ENCODE measurements at places on chromosomes 5 and 9.

DNA sequence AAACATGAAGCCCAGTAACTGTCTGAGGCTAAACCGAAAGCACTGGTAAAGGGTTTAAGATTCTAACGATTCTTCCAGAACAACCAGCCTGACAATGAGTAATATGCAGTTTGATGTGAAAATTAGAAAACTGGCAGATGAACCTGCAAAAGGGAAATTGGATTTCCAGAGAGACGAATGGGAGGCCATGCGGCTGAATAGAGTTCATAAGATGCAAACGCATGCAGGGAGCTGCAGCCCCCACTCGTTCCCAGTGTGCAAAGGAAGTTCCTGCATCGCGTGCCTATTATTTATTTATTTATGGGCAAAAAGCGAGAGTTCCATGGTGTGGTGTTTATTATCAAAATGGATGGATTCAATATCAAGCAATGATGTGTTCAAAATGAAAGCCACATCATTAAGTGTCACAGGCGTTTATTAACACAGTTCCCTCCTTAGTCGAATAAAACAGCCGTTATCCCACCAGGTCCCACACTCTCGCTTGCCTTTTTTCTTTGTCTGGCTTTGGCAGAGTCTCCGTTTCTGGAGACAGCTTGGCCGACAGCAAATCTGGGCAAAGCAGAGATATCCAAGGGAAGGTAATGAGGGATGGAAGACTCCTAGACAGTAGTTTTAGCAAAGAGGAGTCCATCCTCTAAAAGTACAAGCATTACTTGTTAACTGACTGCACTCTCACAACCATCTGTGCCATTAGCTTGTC lies 451.4 kb downstream of the KDM4C start:
- DNase-seq, result no peak

GRCh38 chr5:177176175-177176711 lies 42.7 kb downstream of the NSD1 start:
- DNase-seq, result no peak

- DNase-seq, result no peak
Observed at GRCh38 chr9:116951588-116952435, 264.7 kb downstream of the TRIM32 start.

DNA sequence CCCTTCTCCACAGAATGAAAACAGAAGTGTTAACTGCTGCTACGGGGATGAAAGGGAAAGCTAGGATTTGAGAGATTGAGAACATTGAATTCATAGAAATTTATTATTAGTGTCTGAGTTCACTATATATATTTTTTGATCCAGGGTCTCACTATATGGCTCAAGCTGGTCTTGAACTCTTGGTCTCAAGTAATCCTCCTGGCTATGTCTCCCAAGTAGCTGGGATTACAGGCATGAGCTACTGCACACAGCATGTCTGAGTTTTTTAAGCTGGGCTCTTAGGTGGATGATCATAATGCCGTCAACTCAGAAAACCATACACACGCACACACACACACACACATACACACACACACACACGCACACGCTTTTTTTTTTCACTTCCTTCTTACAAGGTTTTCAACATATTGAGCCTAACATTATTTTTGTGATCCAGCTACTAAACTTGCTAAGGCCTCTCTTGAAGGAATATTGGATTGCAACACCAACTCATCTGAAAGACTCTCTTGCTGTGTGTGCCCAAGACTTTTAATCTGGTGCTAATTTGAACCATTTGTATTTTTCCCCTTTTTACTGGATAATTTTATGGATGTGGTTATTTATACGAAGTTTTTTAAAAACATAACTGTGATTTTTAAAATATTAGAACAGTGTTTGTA lies 1045.4 kb downstream of the DTWD2 start:
- no peak for DNase-seq

DNA sequence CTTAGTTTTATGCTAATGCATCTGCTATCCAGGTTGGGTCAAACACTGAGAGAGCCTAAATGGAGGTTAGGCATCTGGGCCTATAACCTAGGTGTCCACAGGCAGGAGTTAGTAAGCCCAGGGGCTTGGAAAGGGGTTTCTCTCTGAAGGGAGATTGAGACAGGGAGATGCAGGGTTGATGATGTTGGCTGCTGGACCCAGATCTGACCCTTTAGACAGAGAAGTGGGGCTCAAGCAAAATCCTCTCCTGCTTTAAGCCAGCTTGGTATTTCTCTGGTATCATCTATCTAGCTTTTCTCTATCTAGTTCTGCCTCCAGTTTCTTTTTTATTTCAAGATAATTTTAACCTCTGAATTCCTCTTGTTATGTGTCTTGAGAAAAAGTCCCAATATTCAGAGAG lies 18.3 kb upstream of the ANKRD55 start:
- no peak for DNase-seq

DNA sequence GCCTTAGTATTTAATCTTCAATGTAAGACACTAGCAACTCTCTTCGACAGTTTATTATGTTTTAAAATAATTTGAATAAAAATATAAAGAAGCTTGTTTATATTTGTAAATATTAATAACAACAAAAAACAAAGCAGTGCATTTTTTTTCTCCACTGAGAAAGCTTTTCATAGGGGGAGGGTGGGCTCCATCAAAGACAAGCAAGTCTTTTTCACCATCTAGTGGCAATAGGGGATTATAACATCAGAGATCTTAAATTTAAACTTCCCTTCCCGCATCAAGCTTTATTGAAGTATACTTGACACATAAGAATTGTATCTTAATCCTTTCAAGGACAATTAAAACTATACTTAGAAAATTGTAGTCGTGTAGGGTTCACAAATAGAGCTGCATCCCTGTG lies 9.3 kb upstream of the OR13F1 start:
- DNase-seq, result no peak

DNA sequence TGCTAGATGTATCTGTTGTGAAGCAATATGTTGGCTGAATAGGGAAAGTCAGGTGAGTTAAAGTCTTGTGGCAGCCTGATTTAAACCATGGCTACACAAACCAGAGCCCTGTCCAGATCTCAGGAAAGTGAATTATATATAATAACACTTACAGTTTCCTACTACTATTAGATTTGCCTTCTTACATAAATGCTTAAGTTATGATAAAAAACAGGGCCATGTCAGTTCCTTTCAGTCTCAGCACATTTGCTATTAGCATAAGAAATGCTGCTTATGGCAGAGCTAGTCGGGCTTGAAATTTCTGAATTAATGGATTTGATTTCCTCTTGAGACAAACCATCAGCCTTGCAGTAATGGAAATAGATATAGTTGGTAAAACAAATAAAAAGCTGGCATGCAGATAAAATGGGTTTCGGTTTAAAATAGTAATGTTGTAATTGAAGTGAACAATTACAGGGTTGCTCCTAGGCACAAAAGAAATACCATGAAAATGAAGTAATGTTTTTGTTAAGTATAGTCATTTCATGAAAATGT lies 664.2 kb upstream of the ZNF608 start:
- no peak for DNase-seq

DNA sequence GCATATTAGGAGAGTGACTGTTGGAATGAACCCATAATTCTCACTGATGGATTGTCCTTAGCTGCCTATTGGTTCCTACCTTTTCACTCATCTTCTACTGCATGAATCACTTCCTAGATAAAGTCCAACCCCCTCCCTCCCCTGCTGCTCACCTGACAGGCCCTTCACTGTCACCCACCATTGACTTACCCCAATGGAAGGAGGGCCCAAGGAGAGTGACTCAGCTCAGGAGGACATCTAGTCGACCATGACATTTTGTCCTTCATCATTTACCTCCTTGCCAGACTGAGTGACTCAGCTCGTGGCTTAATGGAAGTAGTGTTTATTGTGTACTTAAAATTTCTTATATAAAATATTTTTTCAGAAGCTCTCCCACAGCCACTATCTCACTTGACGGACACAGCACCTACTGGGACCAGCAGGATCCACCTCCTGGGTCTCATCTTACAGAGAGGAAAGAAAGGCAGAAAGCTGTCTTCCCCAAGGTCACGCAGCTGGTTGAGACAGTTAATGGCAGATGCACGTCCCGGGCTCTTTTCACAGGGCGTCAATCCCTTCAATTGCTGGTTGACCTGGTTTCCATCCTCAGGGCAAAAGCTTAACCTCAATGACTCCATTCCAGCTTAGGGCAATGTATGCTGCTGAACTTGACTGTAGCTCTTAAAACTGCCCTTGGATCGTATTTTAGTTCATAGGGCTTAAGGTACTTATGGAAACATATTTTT lies 142.3 kb downstream of the MARCHF11 start:
- no peak for DNase-seq

GRCh38 chr5:120683580-120683979 lies 219.5 kb downstream of the PRR16 start:
- DNase-seq, result no peak

DNA sequence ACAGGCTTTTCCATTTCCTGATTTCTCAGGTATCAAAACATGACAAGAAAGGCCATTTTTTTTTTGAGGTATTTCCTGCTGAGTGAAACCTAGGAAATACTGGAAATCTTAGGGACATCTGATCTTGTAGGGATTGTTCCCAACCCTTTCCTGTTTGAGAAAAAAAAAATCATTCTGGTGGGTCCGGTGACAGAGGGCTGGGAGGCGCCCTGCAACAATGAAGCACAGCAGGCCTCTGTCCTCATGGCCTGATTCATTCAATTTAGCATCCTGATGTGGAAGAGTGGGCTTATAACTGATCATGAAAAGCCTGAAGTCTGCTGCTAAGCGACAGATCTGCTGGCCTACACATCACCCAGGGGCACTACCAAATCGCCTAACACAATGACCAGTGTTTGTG lies 3.0 kb upstream of the C9orf153 start:
- DNase-seq, result no peak

- no peak for DNase-seq
Observed at GRCh38 chr5:94777056-94777880, 158.8 kb downstream of the SLF1 start.

GRCh38 chr9:135661816-135662560 lies 1.1 kb upstream of the LCN9 start:
- DNase-seq, result no peak

DNA sequence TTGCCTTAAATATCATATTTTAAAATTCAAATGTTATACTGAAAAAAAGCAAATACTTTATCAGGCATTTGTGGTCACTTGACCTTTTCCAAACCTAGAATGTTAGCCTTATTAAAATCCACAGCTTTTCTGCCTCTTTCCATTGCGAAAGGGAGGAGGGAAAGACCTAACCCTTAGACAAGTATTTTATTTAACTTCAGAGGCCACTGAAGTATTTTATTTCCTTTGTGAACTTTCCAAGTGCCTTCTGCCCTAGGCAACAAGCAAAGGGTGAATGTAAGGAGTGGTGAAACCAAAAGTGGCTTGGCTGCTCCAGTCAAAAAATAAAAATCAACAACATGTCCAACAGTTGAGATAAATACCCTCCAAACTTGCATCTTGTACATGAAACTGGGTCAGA lies 376.1 kb downstream of the EFNA5 start:
- DNase-seq, result no peak

DNA sequence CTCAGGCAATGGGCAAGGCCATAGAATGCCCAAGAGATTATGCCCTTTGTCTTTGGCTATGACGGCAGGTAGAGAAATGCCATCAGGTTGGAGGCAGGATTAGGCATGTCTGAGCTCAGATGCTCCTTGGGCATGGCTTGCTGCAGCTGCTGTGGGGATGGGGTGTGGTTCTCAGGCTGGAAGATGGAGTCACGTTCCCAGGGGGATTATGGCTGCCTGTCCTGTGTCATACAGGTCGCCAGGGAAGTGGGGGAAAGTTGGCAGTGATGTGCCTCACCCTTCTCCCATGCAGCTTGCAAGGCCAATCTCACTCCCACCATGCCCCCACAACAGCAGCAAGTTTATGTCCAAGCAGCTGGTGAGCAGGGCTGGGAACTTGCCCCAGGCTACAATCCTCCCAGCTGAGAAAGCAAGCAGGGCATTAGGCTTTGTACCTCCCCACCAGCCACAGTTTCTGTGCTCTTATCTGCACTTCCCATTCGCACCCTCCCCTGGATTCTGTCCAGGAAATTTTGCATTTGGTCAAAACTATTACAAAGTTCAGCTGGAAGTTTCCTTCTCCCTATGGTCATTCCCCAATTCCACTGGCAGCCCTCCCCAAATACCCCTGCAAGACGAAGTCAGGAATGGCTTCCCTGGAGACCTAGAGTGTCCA lies 1788.0 kb upstream of the NUDT12 start:
- DNase-seq, result no peak

DNA sequence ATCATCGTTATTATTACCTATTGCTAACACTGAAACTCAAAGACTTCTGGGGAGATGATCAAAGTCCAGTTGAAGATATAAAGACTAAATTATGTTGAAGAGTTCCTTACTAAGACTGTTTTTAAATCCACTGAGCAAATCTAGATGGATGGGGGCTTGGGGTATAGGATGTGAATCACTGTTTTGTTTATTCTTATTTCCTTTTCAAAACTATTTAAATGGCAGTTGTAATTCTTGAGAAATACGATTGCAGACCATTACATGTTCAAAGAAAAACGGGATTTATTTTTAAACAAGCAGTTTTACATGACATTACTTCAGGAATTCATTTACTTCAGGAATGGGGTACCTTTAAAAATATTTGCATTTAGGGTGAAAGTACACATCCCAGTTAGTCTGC lies 4.3 kb downstream of the RASGRF2 start:
- DNase-seq, result no peak

- no peak for DNase-seq
Observed at GRCh38 chr5:157076558-157076957, 17.6 kb upstream of the HAVCR1 start.

GRCh38 chr9:3434594-3434993 lies 91.2 kb downstream of the RFX3 start:
- no peak for DNase-seq

GRCh38 chr9:117403403-117403811 lies 11.4 kb downstream of the ASTN2 start:
- no peak for DNase-seq

- no peak for DNase-seq
Observed at GRCh38 chr9:100774962-100775361, 197.1 kb downstream of the CAVIN4 start.

- no peak for DNase-seq
Observed at GRCh38 chr5:103582364-103582763, 19.8 kb upstream of the NUDT12 start.

DNA sequence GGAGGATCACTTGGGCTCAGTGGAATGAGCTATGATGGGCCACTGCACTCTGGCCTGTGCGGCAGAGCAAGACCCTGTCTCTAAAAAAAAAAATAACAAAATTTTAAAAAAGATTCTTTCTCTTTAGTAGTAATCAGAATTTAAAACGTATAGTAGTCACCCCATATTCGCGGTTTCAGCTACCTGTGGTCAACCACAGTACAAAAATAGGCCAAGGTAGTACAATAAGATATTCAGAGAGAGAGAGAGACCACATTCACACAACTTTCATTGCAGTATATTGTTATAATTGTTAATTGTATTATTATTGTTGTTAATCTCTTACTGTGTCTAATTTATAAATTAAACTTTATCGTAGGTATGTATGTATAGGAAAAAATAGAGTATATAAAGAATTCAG lies 18.7 kb downstream of the INIP start:
- no peak for DNase-seq

- DNase-seq, result no peak
Observed at GRCh38 chr5:89613222-89613956, 730.4 kb upstream of the MEF2C start.

DNA sequence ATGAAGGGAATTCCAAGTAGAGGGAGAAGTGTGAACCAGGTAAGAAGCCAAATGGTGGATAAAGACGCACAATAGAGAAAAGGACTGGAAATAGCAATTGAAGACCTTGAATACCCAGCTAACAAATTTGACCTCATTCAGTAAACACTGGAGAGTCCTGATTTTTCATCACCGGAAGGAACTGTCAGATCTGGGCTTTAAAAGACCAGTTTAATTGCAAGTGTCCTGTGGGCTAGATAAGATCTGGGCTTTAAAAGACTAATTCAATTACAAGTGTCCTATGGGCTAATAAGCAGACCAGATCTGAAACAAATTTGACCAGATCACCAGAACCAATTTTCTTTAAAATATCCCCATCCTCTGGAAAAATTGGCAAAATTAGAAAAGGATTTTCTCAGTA lies 380.0 kb downstream of the ACTL7B start:
- no peak for DNase-seq

Measured in CD4-positive, alpha-beta T cell treated with Interleukin-21 for 1 hour (primary cell).